ENCODE measurements at places on chromosomes 1 and 21.

GRCh38 chr1:42158189-42158588 lies 5.0 kb downstream of the GUCA2B start:
- peak; percentile 12 for DNase-seq

DNA sequence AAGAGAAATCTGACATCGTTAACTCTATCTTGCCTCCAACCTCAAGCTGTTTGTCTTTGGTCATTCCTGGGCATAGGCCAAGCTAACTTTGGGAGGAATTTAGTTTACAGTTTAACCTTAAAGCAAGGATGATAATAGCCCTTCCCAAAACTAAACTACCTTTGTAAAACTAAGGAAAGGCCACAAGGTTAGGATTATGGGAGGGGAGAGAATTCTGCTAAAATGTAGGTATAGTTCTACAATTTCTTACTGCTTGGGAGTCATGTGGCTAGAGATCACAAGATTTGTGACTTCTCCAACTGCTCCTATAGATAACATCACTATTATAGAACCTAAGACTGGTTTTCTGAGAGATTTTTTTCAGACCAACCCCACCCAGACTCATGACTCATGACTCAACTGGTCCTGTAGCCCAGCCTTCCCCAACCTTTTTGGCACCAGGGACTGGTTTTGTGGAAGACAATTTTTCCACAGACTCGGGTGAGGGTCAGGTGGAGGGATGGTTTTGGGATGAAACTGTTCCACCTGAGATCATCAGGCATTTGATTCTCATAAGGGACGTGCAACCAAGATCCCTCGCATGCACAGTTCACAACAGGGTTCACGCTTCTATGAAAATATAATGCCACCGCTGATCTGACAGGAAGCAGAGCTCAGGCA lies 70.7 kb upstream of the MUTYH start:
- no peak for DNase-seq

DNA sequence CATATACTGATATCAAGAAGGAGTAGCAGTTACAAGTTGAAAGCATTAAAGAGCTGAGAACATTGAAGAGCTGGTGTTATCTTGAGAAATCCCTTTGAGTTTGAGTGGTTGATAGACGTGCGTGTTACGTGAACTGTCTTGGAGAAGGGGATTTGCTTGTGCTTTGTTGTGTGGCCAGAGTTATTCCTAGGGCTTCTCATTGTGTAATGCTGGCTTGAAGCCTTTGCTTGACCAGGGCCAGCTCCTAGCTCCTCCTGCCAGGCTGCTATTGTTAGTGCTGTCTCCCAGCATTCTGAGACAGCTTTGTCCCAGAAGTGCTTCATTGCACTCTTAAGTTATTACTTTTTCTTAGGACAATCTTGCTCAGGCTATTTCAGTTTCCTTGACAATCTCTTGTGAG lies 116.2 kb upstream of the KCNK2 start:
- DNase-seq, result peak; percentile 19

GRCh38 chr1:32889731-32890278 lies 3.5 kb downstream of the HPCA start:
- DNase-seq, result no peak

DNA sequence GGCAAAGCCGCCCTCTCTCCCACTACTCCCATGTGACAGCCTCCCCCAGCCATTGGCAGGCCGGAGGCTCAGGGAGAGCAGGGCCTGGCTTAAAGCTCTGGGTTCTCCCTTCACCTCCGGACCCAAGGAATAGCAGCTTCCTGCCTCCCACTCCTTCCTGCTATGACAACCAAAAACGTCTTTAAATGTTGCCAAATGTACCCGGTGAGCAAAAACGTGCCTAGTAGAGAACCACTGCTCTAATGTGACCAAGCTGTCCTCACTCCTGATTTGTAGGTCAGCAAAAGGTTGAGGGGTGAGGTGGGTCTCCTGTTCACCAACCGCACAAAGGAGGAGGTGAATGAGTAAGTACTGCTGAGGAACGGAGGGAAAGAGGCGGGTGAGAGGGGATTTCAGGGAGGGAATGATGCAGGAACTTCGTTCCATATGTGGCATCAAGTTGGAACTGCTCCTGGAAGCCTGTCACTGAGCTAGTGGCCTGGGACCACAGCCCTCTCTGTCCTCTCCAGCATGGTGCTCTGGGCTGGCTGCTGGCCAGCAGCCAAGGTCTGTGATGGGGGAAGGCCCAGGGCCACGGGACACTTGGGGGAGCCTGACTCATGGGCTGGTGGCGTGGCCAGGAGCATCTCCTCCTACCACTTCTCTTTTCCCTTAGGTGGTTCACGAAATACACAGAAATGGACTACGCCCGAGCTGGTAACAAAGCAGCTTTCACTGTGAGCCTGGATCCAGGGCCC lies 5.7 kb downstream of the MRTO4 start:
- DNase-seq, result no peak

DNA sequence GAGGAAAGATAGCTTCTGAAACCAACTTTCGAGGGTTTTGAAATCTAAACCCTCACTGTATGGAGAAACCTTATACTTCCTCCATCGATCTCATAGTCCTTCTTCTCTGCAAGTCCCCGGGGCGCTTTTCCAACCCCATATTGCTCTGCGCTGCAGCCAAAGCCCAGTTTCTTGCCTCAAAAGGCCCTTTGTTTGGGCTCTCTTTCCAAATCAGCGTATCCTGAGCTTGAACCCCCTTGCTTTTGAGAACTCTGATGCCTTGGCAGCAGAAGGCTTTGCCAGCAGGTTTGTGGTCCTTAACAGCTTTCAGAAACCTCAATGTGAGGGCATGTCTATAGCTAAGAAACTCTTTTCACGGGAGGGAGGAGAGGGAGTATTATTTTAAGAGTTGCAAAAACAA lies 21.6 kb downstream of the PLPP3 start:
- DNase-seq, result no peak

DNA sequence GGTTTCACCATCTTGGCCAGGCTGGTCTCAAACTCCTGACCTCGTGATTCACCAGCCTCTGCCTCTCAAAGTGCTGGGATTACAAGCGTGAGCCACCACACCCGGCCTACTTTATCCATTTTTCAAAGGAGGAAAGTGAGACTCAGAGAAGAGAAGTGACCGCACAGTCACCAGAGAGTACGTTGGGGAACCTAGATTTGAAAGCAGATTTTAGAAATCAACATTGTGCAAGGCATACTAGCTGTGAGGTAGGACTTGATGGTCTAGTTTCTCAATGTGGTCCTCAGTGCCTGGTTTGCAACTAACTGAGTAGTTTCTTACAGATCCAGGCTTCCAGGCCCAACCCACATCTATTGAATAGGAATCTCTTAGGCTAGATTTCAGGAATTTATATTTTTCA lies 1.7 kb upstream of the PRCC start:
- no peak for DNase-seq

- DNase-seq, result no peak
These were observed 588 bp downstream of the LRRC39 start for GRCh38 chr1:100177295-100178041.

DNA sequence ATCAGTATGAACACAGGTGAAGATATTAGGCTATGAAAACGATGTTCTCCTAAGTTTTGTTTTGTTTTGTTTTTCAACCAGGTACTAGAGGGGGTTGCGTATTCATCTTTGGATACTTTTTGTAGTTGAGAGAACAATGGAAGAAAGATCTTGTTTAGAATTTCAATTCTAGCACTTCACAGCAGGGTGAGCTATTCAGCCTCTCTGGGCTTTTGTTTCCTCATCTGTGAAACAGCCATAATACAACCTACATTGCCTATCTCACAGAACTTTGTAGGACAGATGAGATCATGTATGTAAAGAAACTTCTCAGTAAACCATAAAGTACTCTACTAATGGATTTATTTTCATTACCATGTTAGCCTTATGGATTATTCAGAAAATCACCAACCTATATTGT lies 199.5 kb downstream of the GPATCH2 start:
- no peak for DNase-seq

GRCh38 chr1:36484099-36484498 lies 1.4 kb upstream of the CSF3R start:
- DNase-seq, result no peak

DNA sequence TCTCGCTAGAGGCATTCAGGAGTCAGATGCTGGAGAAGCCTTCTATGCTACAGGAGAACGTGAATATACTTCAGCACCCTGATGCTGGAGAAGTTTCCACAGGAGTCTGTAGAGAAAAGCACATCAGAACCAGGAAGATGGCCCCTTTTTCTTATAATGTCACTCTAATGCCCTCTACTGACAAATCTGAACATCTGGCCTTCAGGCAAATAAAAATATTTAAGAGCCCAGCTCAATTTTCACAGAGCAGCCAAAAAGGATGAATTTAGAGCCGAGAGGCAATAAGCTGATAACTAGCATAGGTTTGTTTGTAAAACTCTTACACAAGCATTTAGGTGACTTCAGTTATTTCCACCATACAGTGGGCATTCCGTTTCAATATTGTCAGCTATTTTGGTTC lies 3.8 kb upstream of the RRP15 start:
- DNase-seq, result no peak

GRCh38 chr1:203871114-203871880 lies 9.9 kb downstream of the SNRPE start:
- peak; percentile 80 for DNase-seq

DNA sequence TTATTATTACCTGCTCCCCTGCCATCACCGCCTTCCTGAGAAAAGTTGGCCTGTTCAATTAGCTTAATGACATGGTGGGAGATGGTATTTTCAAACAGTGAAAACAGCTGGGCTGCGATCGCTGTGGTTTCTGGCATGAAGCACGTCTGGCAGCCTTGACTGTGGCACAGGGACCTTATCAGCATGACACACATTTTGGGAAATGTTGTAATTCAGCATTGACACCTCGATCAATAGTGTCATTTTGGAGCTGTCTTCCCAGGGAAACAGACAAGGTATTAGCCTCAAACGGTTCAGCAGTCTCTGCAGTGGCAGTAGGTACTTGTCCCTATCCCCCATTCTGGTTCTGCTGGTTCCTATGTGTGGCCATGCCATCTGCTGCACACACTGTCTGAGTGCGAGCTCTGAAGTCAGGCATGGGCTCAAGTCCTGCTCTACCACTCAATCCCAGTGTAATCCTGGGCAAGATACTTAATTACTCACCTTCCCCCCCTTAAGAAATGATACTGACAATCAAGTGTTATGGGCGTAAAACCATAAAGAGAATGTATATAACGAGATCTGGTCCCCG lies 154.5 kb upstream of the KCND3 start:
- DNase-seq, result no peak

DNA sequence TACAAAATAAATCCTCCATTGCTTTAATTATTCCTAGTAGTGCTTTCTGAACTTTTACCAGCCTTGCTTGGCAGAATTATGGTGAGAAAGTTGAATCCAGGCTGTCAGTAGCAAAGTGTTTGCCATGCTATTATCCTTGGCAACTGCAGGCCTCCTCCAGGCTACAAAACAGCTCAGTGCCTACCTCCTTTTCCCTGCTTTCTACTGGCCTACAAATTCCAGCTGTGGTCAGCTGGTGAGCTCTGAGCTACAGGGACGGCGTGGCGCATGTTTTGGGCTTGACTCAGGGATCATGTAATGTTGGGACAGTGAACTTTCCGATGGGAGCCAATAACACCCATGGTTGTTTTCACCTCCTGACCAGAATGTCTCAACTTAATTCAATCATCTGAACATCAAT lies 456.1 kb upstream of the ADAMTS5 start:
- DNase-seq, result peak; percentile 95
